ENCODE measurements at places on chromosomes 2 and 18.

DNA sequence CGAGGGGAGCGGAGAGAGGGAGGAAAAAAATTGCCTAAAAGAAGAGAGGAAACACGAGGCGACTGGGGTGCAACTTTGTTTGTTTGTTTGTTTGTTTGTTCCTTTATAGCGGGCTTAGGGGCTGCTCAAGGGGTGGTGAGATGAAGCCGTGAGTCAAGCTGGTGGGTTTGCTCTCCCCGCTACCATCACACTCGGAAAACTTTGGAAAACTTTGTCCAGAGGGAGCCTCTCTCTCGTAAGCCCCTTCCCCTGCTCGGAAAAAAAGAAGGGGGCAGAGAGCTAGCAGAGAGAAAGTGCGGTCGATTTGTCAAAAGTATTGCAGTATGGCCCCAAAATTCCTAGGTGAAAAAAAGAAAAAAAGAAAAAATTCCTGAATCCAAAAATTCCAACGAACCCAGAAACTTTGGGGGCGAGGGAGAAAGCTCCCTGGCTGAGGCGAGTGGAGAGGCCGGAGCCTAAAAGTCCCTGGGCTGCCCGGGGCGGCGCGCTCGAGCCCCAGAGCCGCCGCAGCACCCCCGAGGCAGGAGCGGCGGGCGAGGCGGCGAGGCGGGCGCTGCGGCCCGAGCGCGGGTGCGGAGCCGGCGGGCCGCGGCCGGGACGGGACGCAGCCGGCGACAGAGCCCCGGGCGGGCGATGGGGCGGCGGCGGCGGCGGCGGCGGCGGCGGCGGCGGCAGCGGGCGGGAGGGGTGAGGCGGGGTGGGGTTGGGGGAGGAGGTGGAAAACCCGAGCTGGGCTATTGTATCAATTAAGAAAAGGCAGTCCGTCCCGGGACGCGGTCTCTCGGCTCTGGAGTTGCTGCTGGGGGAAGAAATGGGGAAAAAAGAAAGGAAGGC is 558 bp upstream of the CYP26B1 start:
- no peak for DNase-seq

- no peak for DNase-seq
Observed at GRCh38 chr2:62787386-62787785, 81.9 kb downstream of the EHBP1 start.

GRCh38 chr2:8132351-8132831 is 549.5 kb upstream of the ID2 start:
- DNase-seq: no peak

DNA sequence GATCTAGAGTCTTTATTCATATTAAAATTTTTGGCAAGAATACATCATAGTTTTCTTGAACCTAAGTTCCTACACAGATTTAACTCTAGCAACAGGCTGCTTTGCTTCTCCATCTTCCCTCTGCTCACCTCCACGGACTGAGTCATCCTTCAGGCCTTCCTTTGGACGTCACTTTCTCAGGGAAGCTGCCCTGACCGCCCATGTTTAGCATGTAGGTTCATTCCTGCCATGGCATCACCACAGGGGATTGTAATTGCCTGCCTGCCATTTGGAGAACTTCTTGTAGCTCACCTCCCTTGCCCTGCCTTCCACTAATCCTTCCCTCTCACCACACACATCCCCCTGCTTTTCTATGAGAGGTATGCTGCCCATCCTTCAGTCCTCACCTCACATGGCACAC is 43.9 kb upstream of the B3GNT2 start:
- DNase-seq: no peak

GRCh38 chr2:234747833-234748559 is 203.8 kb upstream of the SH3BP4 start:
- DNase-seq: no peak

- peak; percentile 56 for DNase-seq
Observed at GRCh38 chr2:241620419-241620769, 16.6 kb downstream of the THAP4 start.

- no peak for DNase-seq
Observed at GRCh38 chr18:73852789-73853549, 294.7 kb downstream of the FBXO15 start.

GRCh38 chr18:62485684-62486083 is 37.1 kb upstream of the ZCCHC2 start:
- DNase-seq: no peak

DNA sequence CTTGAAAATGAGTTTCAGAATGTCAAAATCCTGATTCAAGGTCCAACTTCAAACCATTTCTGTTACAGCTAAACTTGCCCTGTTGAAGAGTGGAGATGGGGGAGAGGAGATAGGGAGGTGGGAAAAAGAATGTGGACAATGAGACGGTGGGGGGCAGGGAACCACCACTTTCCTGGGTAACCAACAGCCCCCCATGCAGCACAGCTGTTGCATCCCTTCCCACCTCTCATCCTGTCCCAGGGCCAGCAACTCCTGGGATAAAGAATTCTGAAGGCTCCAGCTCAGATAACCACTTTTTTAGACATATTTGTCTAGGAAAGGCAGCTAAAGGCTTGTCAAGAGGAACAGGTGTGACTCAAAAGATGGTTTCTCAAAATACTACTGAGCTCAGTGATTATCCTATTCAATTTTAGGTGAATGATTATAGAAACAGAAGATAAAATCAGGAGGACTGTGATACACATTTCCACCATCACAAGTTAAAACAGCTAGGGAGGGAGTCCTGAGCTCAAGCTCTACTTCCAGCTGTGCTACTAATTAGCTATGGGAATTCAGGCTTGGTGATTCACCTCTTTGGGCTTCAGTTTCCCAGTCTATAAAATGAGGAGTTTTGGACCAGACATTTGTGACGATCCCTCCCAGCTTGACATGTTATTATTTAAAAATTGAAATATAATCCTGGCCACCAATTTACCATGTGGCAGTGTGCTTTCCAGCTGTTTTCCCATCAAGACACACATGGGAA is 36.3 kb downstream of the HDHD2 start:
- no peak for DNase-seq

GRCh38 chr2:63734510-63734909 is 107.2 kb upstream of the UGP2 start:
- no peak for DNase-seq

DNA sequence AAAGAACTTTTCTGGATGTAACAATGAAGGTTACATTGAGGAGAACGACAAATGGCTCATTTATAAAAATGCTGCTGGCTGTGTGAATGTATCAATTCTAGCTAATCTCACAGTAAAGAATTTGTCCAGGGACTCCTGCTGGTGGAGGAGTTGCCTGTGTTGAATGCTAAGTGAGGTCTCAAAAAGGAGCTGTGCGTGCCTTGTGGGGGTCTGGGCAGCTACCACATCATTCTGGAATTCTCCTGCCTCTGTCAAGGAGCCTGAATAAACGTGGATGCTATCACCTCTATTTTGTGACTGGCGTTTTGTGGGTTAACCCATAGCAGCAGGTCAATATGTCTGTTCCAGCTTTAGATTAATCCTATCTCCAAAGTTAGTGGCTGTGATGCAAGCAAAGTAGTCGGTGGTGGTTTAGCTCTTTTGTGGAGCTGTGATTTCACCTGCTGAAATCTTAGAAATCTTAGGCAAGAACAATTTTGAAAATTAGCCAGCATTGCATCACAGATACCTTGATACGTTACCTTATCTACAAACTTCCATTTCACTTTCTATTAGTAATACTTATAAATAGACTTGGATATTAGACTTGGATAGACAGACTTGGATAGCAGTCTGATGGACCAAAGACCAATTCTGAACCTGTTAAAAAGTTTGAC is 96.8 kb downstream of the MTCL1 start:
- no peak for DNase-seq

GRCh38 chr18:25223211-25223610 is 128.8 kb downstream of the ZNF521 start:
- DNase-seq: no peak

DNA sequence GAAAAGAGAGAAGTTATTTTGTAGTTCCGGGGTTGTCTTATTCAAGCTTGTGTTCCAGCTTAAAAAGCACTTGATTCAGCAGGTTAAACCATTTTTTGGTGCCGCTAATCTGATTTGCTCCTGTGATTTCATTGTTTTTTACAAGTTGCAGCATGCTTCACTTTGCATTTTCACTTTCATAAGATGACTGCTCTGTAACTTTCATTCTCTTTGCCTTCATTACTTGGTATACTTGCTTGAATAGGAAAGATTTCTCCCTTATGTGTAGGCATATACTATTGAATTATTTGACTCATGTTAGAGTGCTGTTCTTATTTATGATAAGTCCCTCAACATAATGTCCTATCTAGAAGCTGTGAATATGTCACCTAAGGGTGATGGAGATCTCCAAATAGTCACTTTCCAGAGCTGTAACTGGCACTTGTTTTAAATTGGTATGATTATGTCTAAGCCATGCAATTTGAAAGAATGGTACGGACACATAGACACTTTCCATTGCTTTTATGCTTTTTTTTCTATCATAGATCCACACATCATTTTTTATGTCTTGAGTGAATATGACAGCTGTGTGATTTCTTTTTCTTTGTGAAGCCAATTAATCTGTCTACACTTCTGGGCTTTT is 254.5 kb downstream of the DSEL start:
- no peak for DNase-seq

DNA sequence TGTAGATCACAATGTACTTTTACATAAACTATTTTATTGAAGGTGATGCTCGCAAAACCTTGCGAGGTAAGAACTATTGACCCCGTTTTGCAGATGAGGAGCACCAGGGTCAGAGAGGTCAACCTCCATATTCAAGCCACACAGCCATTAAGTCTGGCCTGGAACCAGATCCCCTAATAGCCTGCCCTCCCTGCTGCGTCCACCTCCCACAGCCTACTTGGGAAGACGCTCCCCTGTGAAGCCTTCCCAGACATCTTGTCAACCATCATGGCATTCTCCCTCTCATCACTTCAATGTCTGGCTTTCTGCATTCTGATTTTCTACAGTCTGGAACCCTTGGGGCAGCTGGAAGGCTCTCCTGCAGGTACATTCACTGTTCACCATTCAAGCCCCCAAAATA is 101.0 kb downstream of the TTC32 start:
- DNase-seq: no peak

DNA sequence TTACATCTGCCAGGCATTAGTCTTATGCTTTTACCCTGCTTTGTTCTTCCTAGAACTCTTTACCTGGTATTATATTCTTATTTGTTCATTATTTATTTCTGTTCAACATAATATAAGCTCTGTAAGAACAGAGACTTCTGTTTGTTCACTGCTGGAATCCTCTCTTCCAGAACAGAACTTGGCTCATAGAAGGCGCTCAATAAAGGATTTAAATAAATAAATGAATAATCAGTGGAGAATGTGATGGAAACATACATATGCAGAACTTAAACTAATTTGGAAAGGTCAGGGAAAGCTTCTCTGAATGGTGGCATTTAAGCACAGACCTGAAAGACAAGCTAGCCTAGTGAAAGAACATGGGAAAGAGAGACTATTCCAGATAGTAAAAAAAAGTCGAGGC is 24.3 kb downstream of the NCKAP1 start:
- DNase-seq: no peak

GRCh38 chr2:163732727-163733126 is 3.1 kb downstream of the FIGN start:
- no peak for DNase-seq

DNA sequence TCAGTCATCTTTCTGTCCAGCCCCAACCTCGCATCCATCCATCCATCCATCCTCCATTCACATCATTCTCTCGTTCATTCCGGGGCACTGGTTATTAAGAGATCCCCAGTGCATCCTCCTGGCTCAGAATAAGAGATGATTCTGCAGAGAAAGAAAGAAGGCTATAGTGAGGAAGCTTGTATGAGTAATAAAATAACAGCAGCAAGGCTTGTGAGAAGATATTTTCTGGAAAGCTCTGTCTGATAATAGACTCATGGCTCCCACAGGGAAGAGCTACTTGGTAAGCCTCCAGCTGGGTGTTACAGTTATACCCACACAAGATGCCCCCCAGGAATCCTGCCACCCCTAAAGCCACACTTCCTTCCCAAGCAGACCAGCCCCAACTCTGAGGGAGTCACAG is 143.2 kb downstream of the MTCL1 start:
- no peak for DNase-seq

GRCh38 chr18:3924455-3924854 is 474.5 kb downstream of the TGIF1 start:
- no peak for DNase-seq

DNA sequence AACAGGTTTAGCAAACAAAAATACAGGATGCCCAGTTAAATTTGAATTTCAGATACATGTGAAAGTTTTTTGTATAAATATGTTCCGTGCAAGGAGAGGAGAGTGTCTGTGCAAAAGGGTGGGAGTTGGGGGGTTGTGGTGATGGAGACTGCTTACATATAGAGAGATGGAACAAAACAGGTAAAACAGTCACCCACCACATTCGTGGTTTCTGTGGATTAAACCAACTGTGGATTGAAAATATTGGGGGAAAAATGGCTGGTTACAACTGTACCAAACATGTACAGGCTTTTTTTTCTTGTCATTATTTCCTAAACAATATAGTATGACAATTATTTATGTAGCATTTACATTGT is 245.7 kb downstream of the TNS1 start:
- no peak for DNase-seq

DNA sequence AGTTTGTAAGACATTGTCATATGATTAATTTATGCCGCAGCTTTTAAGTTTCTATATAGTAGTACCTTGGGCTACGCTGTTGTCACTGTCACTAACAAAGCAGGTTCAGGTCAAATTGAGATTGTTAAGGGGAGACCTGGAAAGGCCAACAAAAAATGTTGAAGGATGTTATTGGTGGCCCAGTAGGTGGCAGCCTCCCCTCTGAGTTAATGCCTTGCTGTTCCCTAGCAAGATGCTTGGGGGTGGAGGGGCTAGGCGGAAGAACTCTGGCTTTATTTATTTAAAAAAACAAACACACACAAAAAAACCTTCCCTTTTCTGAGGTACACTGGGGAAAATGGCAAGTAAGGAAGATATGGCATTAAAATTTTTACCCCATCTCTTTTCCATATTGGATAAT is 128.3 kb upstream of the ATP5MC3 start:
- DNase-seq: no peak

DNA sequence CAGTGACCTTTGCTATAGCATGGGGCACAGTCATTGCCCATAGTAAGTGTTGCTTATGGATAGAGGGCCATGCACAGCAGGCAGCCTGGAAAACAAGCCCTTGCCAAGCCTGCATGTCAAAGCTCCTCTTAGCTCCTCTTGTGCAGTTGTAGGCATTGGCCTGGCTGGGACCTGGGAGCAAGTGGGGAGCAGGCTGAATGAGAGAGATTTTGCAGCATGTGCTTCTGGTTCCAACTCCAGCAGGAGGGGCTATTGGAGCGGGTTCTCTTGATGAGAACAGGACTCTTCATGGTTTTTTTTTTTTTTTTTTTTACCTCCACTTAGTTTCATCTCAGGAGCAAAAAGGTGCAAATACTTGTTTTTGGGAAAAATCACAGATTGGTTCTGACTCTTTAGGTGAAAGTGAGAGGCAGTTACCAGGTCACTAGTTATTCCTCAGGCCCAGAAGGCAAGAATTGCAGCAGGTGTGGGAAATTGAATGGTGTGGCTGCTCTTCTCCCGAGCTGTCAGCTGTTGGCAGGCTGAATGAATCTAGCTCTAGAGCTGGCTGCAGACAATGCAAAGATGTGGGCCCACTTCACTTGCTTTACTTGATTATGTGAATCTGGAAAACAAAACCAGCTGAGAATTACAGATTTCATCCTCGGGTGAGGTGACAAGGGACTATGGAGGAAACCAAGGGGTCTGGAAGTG is 95.9 kb downstream of the MAP4K4 start:
- no peak for DNase-seq

Measured in stimulated activated CD4-positive, alpha-beta T cell treated with anti-CD3 and anti-CD28 coated beads, Interleukin-12 subunit alpha, Interleukin-12 subunit beta, amount 100 ng/mL, for 24 hours (primary cell).